ENCODE measurements at places on chromosomes 4 and X. TPM values are rescaled to one million over a fixed set of nuclear protein-coding genes. Genes with fewer than 3 reads are reported as not detected.

- no peak for DNase-seq
Measured at GRCh38 chr4:150119492-150119891, 41.2 kb downstream of the DCLK2 start.

DNA sequence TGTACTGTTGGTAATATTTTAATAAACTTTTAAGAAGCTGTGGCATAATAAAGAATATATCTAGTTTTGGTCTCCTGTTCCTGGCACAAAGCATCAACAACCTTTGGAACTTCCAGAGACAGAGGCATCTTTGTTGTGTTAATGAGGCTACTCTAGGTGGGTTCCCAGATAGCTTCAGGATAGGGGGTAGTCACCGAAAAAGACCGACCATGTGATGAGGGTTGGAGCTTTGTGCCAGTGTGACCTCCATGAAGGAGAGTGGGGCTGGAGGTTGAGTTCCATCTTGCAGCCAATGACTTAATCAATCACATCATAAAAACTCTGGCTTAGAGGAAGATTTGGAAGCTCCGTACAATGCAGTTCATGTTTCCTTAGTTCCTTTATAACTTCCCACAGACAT is 9.9 kb downstream of the PPAT start:
- DNase-seq = no peak

- DNase-seq = no peak
Measured at GRCh38 chr4:118814058-118814457, 21.9 kb downstream of the SEC24D start.

DNA sequence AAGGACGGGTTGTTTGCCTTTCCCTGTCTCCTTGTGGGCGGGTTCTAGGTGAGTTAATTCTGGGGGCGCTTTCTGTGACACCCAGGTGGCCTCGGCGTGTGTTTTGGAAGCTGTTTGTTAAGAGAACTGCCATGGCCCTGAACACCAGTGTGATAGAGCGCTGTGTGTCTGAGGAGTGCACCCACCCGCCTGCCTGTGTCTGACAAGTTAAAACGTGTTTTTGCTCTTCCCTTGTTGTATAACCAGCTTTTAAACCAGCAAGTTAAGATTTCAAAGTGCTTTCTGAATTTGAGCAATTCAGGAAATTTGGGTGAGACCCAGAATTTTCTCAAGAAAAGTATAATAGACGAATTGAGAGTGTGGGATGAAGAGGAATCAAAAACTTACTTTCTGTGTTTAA is 55.2 kb upstream of the HGFAC start:
- no peak for DNase-seq

DNA sequence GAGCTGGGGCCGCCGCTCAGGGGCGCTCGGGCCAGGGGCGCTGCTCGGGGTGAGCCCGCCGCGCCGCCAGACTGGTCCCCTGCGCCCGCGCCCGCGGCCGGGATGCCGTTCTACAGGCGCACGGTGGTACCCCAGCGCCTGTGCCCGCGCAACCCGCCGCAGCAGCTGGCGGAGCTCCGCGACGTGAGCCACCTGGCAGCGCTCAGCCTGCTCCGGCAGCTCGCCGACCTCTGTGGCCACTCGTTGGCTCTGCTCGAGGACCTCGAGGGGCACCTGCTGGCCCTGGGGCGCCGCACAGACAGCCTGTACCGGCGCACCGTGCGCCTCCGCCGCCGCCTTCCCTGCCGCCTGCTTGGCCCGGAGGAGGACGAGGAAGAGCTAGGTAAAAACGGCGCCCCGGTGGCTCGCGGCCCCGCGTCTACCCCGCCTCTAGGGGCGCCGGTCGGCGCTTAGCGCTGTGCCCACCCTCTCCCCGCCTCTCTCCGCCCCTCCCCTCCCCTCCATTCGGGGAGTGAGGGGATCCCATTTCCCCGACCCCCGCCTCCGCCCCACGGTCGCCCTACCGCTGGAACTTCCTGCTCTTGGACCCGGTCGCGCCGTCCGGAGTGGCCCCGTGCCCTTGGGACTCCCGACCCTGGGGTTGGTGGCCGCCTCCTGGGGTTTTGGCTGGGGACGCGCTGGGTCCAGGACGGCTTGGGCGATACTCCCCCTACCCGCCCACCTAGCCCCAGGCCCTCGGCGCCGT is 513 bp downstream of the NHSL2 start:
- DNase-seq = no peak

DNA sequence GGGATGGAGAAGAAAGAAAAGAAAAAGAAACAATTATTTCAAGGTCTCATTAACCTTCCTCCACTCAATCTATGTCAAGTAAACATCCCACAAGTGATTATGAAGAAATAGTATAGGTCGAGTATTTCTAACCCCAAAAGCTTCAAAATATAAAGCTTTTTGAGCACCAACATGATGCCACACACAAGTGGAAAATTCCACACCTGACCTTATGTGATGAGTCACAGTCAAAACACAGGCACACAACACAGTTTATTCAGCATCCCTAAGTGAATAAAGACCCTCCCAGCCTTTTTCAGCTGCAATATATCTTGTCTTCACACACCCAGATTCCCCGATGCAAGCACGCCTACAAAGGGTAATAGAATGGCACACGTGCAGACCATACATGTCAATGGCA is 51.7 kb upstream of the VEGFC start:
- DNase-seq = no peak

DNA sequence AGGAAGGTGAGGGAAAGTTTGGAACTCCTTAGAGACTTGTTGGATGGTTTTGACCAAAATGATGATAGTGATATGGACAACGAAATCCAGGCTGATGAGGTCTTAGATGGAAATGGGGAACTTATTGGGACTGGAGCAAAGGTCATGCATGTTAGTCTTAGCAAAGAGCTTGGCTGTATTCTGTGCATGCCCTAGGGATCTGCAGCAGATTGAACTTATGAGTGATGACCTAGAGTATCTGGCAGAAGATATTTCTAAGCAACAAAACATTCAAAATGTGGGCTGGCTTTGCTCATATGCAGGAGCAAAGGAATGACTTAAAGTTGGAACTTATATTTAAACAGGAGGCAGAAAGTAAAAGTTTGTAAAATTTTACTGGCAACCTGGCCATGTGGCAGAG is 489.3 kb upstream of the DIPK2B start:
- no peak for DNase-seq

- DNase-seq = no peak
Measured at GRCh38 chr4:26354491-26354890, 33.7 kb downstream of the RBPJ start.

DNA sequence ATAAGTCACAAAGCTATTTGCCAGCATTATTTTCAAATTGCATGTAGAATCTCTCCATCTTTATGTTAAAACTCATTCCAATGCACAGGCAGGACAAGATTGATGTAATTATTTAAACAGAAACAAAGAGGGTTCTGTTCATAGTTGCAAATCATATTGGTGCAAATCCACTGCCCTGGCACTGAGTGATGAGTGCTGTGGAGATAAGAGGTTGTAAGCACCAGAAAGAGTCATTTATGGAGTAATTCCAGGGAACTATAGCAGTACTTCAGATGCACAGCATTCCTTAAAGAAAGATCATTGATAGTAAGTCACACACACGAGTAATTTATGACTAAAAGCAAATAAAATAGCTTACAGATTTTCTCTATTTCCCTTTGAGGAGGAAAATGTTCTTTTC is 337.7 kb upstream of the CTSO start:
- DNase-seq = no peak

Gene FOXR2
- not detected for total RNA-seq

Gene SLC49A3
- total RNA-seq = 12.0 TPM

- no peak for DNase-seq
Measured at GRCh38 chr4:12579172-12579571, 905.0 kb downstream of the RAB28 start.

Gene SYNPO2
- 85.3 TPM for total RNA-seq

Gene TSPAN7
- 100 TPM for total RNA-seq

- no peak for DNase-seq
Measured at GRCh38 chrX:84248226-84248625, 60.2 kb upstream of the RPS6KA6 start.

Gene GATA1
- total RNA-seq = not detected

GRCh38 chrX:261919-262352 is 19.2 kb upstream of the PLCXD1 start:
- no peak for DNase-seq

GRCh38 chr4:171785388-171785787 is 27.8 kb upstream of the GALNTL6 start:
- DNase-seq = no peak

- no peak for DNase-seq
Measured at GRCh38 chrX:18886005-18886343, 97.9 kb downstream of the PHKA2 start.

Gene TRIM61
- total RNA-seq = 1.1 TPM

Gene SMPX
- 651 TPM for total RNA-seq

DNA sequence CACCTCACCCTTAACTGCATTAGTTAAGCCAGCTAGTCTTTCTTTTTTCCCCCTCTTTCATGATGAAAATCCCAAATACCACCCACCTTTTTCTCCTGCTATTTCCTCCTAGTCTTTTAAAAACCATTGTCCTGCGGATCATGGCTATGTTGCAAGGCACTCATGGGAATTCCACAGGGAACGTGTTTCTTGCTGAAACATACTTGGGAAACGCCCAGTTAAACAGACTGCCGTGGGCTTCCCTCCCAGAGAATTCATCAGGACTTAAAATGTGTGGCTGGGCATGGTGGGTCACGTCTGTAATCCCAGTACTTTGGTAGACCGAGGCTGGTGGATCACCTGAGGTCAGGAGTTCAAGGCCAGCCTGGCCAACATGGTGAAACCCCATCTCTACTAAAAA is 32.2 kb downstream of the XG start:
- peak; percentile 60 for DNase-seq

Gene NPY5R
- total RNA-seq = 0.24 TPM

- DNase-seq = no peak
Measured at GRCh38 chr4:102675141-102675540, 85.6 kb downstream of the MANBA start.

GRCh38 chr4:104490096-104490769 is 4.5 kb downstream of the CXXC4 start:
- no peak for DNase-seq

DNA sequence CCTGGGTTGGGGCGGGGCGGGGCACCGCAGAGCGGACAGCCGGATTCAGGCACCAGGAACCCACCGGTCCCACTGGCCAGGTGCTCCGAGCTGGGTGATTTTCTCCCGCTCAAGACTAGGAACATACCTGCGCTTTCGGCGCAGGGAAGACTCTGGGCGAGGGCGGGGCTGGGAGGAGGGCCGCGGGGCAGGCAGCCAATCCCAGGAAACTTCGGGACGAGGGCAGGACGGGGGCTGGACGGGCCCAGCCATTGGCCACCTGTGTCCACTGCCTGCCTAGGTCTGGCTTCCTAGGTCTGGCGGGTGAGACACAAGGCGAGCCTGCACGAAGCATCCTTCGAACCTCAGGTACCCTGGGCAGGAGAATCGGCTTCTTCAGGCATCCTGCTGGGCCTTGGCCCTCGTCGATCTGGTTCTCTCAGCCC is 274 bp upstream of the ERVMER34-1 start:
- DNase-seq = no peak

DNA sequence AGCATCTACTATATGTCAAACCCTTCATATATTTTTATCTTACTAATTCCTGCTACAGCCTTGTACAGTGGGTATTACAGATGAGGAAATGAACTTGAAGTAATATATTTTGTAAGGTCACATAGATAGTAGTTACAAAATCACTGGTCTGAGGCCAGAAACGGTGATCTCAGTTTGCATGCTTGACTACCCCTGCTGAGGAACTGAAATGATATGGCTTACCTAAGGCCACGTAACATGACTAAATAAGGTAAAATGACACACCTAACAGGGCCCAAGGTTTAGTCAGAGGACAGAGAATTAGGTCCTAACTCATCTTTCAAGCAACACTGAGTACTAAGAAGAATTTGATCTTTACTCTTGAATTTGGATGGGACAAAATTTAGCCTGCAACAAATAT is 1.5 kb upstream of the COMMD8 start:
- no peak for DNase-seq

DNA sequence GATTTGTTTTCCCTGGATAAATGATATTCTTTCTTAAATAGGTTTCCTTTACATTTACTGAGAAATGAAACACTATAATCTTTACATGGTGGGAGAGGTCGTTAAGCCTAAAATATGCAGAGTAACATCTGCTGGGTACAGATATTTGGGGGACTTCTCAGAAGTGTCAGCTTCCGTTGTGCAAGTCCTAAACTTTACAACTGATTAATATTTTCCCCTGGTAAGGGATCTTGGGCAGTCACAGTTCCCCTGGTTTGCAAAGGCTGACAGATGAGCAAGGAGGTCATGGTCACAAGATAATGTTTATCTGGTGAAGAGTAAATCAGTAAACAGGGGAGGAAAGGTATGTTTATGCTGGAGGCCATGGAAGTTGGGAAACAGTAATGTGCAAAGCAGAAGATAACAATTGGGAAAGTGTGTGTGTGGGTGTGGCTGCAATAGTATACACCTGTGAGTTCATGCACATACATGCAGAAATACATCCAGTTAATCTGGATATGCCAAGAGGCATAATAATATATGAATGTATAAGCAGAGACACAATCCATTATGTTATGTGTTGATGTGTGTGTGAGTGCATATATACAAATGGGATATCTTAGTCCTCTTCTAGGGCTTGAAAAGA is 508.2 kb upstream of the FAM241A start:
- no peak for DNase-seq

DNA sequence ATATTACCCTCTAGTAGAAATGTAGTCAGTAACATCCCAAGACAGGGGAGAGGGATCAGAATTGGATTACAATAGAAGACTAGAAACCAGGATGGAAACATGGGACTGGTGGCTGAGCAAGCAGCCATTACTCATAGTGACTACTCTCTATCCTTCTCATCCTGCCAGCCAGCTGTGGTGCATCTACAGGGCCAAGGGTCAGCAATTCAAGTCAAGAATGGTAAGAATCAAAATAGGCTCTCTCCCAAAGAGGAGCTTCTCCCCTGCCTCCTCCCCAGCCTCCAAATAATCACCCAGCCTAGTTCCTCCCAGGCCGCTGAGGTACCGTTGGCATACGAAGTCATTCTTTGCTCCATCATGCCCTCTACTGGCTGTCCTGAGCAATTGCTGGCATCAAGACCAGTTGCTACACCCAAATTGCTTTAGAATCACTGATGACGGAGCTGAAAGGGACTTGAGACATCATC is 19.4 kb downstream of the AWAT2 start:
- no peak for DNase-seq

Gene SSX4
- not detected for total RNA-seq

- DNase-seq = no peak
Measured at GRCh38 chr4:155582971-155583437, 83.6 kb upstream of the GUCY1A1 start.

- DNase-seq = no peak
Measured at GRCh38 chr4:159027535-159027934, 75.3 kb upstream of the RAPGEF2 start.

Gene FGB
- not detected for total RNA-seq

Gene MID2
- total RNA-seq = 4.8 TPM

DNA sequence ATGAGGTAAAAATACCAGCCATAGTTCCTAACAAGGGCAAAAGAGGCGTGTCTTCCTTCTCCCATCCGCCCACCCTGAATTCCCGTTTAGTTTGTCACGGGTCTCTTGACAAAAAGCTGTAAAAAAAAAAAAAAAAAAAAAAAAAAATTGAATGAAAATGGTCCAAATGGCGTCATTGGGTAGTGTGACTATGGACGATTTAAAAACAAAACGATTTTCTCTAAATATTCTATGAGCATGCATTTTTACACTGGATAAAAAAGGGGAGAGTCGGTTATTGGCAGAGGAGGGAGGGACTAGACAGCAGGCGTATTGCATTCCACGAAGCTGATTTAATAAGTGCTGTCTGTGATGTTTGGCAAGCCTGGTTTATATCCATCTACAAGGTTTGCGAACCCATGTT is at the start of gene FAM133A:
Gene FAM133A, plus strand, starts transcription at position 338 of the 403 bp plus-strand sequence. CDS start 35,214 bp downstream, outside the sequence.
- DNase-seq = no peak

- DNase-seq = no peak
Measured at GRCh38 chr4:80336582-80336981, 1.1 kb downstream of the CFAP299 start.
